ENCODE measurements at places on chromosomes 2 and 18.

GRCh38 chr18:63708650-63709049 lies 5.9 kb downstream of the SERPINB11 start:
- peak; percentile 94 for DNase-seq

DNA sequence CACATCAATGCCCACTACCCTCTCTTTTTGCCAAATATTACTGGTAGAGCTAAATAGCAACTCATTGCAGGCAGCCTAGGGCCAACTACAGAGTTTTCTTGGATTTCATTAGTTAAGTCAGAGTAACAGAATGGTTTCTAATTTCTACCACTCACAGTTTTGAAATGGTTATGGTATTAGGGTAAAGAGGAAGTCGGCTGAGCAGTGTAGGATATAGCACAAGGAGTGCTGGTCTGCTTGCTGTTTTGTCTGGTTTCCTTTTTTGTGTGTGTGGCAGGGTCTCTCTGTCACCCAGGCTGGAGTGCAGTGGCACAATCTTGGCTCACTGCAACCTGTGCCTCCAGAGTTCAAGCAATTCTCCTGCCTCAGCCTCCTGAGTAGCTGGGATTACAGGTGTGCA lies 289.2 kb upstream of the CCDC68 start:
- no peak for DNase-seq

GRCh38 chr2:239763433-239764097 lies 261.6 kb downstream of the NDUFA10 start:
- DNase-seq: no peak

DNA sequence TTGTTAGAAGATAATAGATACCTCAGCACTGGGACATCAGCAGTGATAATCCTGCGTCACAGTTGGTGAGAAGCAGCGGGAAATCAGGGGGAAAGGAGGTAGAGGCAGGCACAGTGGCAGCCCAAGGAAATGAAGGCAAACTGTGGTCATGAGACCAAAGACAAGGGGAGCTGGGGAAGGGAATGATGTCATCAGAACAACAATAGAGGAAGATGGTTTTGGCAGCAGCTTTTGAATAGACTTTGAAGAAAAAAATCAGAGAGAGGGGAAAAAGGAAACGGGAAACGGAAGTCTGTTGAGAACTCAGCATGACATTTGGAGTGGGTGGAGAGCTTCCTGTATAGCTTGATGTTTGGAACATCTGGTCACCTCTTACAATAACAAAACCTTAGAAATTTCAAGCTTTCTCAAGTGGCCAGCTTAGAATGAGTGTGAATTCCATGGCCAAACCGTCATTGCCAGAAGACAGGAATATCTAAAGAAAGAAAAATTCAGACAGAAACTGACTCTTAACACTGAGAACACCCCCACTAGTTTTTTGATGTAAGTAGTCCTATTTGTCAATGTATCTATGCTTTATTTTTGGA lies 18.4 kb upstream of the YES1 start:
- DNase-seq: peak; percentile 51

- DNase-seq: peak; percentile 65
Measured at GRCh38 chr2:181077128-181077709, 96.8 kb downstream of the UBE2E3 start.

DNA sequence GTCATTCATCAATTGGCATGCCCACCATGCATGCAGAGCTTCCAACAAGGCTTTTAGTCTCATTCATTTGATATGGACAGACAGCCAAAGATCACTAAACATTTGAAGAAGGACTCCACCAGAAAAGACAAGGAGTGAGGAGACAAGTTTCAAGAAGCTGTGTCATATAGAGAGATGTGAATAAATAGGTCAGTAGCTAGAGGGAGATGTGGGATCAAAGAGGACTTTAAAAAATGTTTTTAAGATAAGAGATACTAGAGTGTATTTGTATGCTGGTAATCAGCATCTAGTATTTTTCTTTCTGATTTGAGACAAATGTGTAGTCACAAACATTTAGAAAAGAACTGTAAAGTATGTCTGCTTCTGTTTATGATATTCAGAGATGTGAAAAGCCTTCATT lies 48.5 kb downstream of the ANTXR1 start:
- DNase-seq: no peak

DNA sequence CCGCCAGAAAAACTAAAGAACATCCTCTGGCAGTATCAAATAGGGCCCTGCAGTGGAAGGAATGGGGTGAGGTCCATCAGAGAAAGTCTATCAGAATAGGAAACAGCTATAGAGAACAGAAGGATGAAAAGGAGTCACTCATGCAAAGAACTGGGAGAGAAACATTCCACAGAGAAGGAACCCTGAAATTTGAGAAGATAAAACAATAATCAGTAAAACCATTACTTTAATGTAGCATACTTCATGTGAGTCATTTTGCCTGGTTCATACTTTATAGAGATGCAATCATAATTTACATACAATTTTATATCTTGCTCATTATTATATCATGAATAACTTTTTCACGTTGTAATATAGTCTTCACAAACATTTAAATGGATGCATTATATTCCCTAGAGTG lies 402.2 kb downstream of the NCKAP5 start:
- DNase-seq: peak; percentile 63

- DNase-seq: peak; percentile 45
Measured at GRCh38 chr18:63603772-63604171, 16.6 kb downstream of the SERPINB13 start.

DNA sequence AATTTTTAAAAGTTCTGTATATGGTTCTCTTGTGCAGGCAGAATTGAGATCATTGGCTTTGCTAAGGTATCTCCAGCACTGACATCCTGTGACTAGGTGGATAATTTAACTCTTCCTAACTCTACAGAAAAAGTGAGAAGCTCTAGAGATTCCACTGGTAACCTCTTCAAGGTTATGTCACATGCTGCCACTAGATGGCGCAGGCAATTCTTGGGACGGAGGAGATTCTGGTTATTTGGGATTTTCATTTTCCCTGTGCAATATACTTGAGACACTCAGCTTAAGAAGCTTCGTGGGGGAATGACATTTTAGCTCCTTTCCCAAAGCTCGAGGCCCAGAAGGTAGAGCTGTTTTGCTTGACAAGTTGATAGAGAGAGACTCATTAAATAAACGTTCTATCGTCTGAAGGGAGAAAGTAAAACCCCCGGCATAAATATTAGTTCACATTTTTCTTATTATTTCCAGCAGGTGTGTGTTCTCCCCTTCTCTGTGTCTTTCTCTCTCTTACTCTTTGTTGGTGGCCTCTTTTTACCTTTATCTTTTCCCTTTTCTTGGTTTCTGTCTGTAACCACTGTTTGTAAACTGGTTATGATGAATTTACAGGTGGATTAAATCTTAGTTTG lies 26.6 kb upstream of the LANCL1 start:
- peak; percentile 46 for DNase-seq

- no peak for DNase-seq
Measured at GRCh38 chr2:1137264-1137663, 186.6 kb downstream of the SNTG2 start.

DNA sequence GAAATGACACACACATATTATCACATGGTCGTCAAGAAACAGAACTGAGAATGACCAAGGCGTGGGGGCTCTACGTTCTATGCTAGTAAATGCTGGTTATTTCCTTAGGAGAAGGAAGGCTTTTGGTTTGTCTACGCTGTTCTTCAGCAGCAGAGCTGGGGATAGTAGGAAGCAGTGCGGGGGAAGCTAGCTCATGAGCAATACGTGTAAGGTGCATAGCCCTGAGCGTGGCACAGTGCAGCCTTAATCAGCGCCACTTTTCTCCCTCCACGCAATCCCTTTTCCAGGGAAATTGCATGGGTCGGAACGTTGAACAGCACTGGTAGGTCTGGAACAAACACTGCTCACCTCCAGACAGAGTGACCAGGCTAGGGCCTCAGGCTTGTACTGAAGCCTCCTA lies 199.6 kb upstream of the FBXO11 start:
- no peak for DNase-seq

DNA sequence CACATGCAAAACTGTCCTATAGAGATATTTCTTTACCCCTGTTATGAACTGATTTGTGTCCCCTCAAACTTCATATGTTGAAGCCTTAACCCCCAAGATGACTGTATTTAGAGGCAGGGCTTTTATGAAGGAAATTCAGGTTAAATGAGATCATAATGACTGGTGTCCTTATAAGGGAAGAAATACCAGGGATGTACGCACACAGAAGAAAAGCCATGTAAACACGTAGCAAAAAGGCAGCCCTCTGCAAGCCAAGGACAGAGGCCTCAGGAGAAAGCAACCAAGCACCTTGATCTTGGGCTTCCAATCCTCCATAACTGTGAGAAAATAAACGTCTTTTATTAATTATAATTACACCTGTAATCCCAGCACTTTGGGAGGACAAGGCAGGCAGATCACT lies 101.3 kb upstream of the NDUFV2 start:
- peak; percentile 76 for DNase-seq

- DNase-seq: peak; percentile 64
Measured at GRCh38 chr18:79123948-79124347, 54.8 kb downstream of the ATP9B start.

GRCh38 chr2:9405636-9406035 lies 17.7 kb downstream of the ITGB1BP1 start:
- DNase-seq: peak; percentile 62

DNA sequence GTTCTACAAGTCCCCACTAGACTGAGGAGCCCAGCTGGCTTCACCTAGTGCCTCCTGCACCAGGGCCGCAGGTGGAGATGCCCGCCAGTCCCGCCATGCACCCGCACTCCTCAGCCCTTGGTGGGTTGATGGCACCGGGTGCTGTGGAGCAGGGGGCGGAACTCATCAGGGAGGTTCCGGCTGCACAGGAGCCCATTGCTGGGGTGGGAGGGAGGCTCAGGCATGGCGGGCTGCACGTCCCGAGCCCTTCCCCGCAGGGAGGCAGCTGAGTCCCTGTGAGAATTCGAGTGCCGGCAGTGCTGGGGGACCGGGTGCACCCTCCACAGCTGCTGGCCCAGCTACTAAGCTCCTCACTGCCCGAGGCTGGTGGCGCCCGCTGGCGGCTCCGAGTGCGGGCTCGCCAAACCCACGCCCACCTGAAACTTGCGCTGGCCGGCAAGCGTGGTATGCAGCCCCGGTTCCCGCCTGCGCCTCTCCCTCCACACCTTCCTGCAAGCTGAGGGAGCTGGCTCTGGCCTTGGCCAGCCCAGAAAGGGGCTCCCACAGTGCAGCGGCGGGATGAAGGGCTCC lies 252.7 kb upstream of the TCF4 start:
- DNase-seq: no peak

DNA sequence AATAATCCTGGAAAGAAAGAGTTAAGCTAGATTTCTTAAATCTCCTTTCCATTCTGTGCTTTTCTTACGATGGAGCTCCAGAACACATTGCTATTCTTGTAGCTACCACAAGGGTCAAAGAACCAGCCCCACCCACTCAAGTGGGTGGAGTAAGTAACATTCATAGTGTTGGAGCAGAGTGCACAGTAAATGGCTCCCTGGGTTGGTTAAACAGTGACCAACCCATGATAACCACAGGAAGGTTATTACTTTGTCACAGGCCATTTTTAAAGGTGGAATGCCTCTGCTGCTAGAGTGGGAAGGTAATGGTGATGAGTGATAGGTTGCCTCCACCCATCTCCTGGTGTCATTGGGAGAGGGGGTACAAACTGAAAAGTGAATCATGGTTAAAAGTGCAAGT lies 13.9 kb downstream of the ARPC2 start:
- DNase-seq: peak; percentile 47
